Right atrium auricular region (tissue), 2 donors: ENCODE measurements at places on chromosomes 1 and 21. TPM values are rescaled to one million over a fixed set of nuclear protein-coding genes. Genes with fewer than 3 reads are reported as not detected.

- no peak for DNase-seq
These were observed 193.0 kb downstream of the URB2 start for GRCh38 chr1:229819091-229819490.

- DNase-seq, result no peak
These were observed 3.6 kb upstream of the TNFRSF1B start for GRCh38 chr1:12163210-12163609.

GRCh38 chr1:8046391-8046790 lies 20.3 kb upstream of the ERRFI1 start:
- DNase-seq, result no peak

GRCh38 chr1:225684741-225685140 lies 31.8 kb upstream of the ENAH start:
- DNase-seq, result no peak

GRCh38 chr1:117662667-117663066 lies 56.8 kb downstream of the TENT5C start:
- no peak for DNase-seq

- no peak for DNase-seq
These were observed 6.2 kb upstream of the HIVEP3 start for GRCh38 chr1:41924911-41925310.

DNA sequence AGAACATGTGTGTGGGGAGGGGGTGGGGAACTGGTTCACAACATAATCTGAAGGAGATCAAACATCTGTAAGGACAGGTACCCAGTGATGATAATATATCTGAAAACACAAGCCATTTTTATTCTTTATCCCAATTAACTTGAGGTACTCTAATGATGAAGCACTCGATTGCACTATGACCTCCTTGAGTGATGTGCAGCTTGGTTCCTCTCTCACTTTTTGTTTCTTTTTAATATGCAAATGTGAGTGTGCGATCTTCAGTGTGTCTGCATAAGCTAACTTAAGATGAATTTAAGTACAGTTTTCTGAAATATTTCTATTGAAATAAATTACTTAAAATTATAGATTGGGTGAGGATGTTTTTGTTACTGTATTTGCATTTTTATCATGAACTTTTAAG lies 50.6 kb upstream of the ANGPTL1 start:
- no peak for DNase-seq

GRCh38 chr1:72846476-72847278 lies 564.3 kb upstream of the NEGR1 start:
- no peak for DNase-seq

DNA sequence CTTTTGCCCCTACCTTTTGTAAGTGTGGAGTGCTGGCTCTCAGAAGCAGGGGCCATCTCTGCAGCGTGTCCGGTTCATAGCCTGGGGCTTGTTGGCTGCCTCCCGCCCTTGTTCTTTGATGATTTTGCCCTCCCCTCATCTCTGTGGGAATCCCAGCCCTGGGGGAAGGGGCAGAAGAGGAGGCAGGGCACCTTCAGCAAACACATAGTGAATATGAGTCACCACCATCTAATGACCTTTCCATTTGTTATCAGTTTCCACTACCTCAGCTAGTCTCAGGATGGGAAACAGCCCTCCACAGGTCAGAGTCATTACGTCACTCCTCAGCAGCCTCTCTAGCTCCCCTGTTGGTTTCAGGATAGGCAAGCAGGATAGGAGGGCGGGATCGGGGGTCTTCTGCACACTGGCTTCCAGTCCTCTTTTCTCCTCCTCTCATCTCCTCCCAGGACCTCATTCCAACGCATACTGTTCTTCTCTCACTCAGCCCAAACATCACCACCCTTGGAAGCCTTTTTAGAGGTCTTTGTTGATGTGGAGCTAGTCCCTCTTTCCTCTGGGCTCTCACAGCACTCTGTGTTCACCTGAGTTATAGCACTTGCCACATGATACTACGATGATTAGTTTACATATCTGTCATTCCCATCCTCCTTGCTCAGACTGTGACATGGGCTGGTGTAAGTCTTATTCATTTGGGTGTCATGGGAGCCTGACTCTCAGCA lies 15.8 kb downstream of the GADD45A start:
- no peak for DNase-seq

DNA sequence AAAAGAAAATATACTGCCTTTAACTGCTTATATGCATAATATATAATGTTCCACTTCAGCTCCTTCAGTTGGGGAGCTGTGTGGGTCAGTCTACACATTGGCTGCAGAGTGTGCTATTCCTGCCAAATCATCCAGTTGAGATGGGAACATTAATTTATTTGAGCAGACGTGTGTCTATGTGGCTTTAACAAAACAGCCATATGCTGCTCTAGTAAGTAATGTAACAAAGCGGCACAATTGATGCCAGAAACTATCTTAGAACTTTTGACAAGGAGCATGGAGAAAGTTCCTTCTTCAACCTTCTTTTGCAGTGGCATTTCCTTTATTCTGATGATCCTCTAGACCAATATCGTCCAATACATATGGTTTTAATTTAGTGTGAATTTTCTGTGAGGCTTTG lies 285.9 kb upstream of the C1orf87 start:
- no peak for DNase-seq

GRCh38 chr1:3536420-3537195 lies 74.7 kb downstream of the MEGF6 start:
- no peak for DNase-seq

RAB42 gene
- total RNA-seq, result 1.5 TPM

PCSK9 gene
- 0.47 TPM for total RNA-seq

DNA sequence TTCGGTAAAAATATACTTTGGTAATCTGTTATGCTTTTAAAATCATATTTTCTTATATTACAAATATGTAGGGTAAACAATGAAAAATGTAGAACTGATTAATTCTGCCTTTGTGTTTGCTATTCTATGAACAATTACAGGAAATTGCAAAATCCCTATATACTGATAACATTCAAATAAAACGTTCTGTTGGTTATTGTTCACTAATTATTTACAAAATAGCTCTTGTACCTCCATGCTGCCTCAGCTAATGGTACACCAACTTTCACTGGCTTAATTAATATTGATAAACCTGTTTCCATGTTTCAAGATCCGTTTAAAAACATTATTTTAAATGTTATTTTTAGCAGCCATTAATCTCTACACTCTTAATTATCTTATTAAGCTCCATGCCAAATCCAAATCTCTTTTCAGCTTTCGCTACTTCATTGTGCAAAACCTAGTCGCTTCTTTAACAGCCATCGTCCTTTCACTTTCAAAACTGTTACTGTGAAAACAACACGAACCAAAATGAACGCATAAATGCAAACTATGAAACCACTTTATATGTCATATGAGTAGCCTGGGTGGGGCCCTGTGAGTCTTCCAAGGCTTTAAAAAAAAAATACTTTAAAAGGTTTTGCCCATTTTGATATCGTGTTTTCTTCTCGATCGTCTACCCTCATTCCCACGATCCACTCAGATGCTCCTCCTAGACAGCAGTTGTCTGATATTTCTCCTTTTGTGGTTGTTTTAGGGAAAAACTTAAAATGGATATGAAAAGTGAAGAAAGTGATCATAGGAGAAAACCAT lies 807.1 kb downstream of the USP25 start:
- no peak for DNase-seq
